ENCODE measurements at places on chromosomes 6 and 20.
A peak's percentile ranks its signal among the peaks of the same experiment; 100 is the strongest.

GRCh38 chr20:25361287-25361683, 29.4 kb downstream of the ABHD12 start:
- no peak overlapping the region for H3K4me3 ChIP-seq
- H3K27ac ChIP-seq: peak overlapping the region; percentile 81
- DNase-seq: peak; percentile 59
- H3K27me3 ChIP-seq: no peaks in the 10 kb centered on the region

DNA sequence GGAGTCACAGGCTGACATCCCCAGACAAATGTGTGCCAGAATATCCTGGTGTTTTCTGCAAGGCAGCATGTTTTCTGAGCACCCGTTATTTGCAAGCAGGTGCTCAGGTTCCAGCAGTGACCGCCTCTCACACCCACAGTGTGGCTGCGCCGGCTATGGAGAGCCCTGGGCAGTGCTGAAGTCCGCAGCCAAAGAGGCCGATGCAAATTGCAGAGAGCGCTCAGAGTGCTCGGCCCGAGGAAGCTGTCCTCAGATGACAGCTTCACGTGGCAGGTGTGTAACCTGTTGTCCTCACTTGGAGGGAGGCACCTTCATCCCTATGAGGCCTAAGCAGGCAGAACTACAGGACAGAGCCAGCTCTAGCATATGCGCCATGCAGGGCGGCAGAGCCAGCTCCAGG, 23.5 kb upstream of the MPC1 start:
- no peak overlapping the region for H3K4me3 ChIP-seq
- H3K27ac ChIP-seq: no peak overlapping the region
- peaks cover 7% of the 10 kb centered on the region for H3K4me1 ChIP-seq
- no peak for DNase-seq
- H3K36me3 ChIP-seq: no peaks in the 10 kb centered on the region

DNA sequence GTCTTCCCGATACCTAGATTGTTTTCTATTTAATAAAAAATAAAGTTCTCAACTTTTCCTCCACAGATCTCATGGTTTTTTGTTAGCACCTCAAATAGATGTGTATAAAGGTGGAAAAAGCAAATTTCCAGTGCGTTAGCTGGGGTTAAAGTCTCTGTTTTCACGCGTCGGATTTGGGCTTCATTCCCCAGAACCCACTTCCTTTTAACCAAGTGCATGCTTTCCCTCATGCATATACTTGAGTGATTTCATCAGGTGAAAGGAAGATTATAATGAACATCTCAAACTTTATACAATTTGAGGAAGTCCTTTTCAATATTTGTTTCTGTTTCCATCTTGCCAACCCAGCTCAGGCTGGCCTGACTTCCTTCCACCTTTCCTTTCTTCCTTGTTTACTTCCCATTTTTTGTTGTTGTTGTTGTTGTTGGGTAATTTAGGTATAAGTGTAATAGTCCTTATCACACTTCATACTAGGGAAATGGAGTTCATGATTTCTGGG, 43.9 kb upstream of the GGTLC1 start:
- H3K36me3 ChIP-seq: no peaks in the 10 kb centered on the region
- no peak overlapping the region for H3K4me3 ChIP-seq
- no peak overlapping the region for H3K27ac ChIP-seq
- no peaks in the 10 kb centered on the region for H3K4me1 ChIP-seq

- H3K4me3 ChIP-seq: no peak overlapping the region
- DNase-seq: no peak
- no peak overlapping the region for H3K27ac ChIP-seq
Measured at GRCh38 chr20:10385850-10386544, 48.0 kb downstream of the MKKS start.

GRCh38 chr6:30570740-30571074, 535 bp upstream of the ABCF1 start:
- peak overlapping the region; percentile 93 for H3K4me3 ChIP-seq
- H3K27me3 ChIP-seq: peaks cover 4% of the 10 kb centered on the region
- no peaks in the 10 kb centered on the region for H3K36me3 ChIP-seq
- H3K27ac ChIP-seq: peak overlapping the region; percentile 87
- peaks cover 55% of the 10 kb centered on the region for H3K4me1 ChIP-seq

- H3K27me3 ChIP-seq: no peaks in the 10 kb centered on the region
- H3K36me3 ChIP-seq: peaks cover 21% of the 10 kb centered on the region
- H3K27ac ChIP-seq: no peak overlapping the region
- DNase-seq: no peak
- H3K4me3 ChIP-seq: no peak overlapping the region
- peaks cover 74% of the 10 kb centered on the region for H3K4me1 ChIP-seq
Measured at GRCh38 chr6:144344646-144345045, 59.5 kb downstream of the UTRN start.

- H3K4me1 ChIP-seq: no peaks in the 10 kb centered on the region
- H3K36me3 ChIP-seq: no peaks in the 10 kb centered on the region
- no peak overlapping the region for H3K4me3 ChIP-seq
- H3K27me3 ChIP-seq: no peaks in the 10 kb centered on the region
Measured at GRCh38 chr6:51827580-51827979, 259.8 kb downstream of the PKHD1 start.

DNA sequence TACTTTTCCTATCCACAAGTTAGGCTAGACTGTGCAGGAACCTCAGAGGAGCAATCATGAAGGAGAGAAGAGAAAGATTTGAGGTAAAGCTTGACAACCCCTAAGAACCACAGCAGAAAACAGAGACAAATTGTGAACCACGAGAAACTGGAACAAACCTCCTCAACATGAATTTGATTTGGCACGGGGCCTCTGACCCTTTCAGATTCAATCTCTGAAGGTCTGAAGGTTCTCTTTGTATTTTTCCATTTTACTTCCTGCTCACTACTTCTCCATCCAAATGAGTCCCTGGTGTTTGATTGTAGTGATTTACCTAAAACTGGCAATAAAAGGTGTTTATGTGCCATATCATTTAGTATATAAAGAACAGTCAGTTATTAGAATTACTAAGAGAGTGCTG, 126.1 kb upstream of the STXBP5 start:
- no peak for DNase-seq
- H3K36me3 ChIP-seq: no peaks in the 10 kb centered on the region
- no peak overlapping the region for H3K4me3 ChIP-seq
- no peak overlapping the region for H3K27ac ChIP-seq
- peaks cover 5% of the 10 kb centered on the region for H3K4me1 ChIP-seq
- H3K27me3 ChIP-seq: peaks cover 3% of the 10 kb centered on the region

- peaks cover 23% of the 10 kb centered on the region for H3K4me1 ChIP-seq
- H3K27ac ChIP-seq: peak overlapping the region; percentile 37
- DNase-seq: no peak
- H3K4me3 ChIP-seq: no peak overlapping the region
Measured at GRCh38 chr6:7042056-7042653, 65.6 kb upstream of the RREB1 start.

- no peak overlapping the region for H3K27ac ChIP-seq
- peaks cover 2% of the 10 kb centered on the region for H3K27me3 ChIP-seq
- no peak overlapping the region for H3K4me3 ChIP-seq
- peaks cover 5% of the 10 kb centered on the region for H3K36me3 ChIP-seq
- H3K4me1 ChIP-seq: peaks cover 12% of the 10 kb centered on the region
- DNase-seq: no peak
Measured at GRCh38 chr20:62241506-62241905, 3.2 kb downstream of the OSBPL2 start.

GRCh38 chr6:31740397-31741223, 805 bp downstream of the MSH5 start:
- H3K36me3 ChIP-seq: peaks cover 16% of the 10 kb centered on the region
- peak overlapping the region; percentile 97 for H3K4me3 ChIP-seq
- no peaks in the 10 kb centered on the region for H3K27me3 ChIP-seq
- peak overlapping the region; percentile 86 for H3K27ac ChIP-seq

DNA sequence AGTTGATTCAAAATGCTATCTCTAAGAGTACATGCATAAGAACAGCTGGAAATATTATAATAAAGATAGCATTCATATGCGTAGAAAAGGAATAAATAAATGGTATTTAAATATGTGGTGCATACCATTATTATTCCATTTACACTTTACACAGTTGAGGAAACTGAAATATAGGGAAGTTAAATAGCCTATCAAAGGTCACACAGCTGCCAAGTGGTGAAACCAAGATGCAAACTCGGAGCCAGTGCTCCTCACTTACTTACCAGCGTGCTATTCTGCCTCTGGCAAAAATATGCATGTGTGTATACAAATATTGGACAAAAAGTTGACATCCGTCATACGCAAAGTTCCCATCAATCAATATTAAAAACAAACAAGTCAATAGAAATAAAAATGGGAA, 22.3 kb upstream of the ANKEF1 start:
- H3K27ac ChIP-seq: no peak overlapping the region
- H3K36me3 ChIP-seq: no peaks in the 10 kb centered on the region
- no peak for DNase-seq
- no peaks in the 10 kb centered on the region for H3K4me1 ChIP-seq
- H3K4me3 ChIP-seq: no peak overlapping the region
- H3K27me3 ChIP-seq: peaks cover 2% of the 10 kb centered on the region

DNA sequence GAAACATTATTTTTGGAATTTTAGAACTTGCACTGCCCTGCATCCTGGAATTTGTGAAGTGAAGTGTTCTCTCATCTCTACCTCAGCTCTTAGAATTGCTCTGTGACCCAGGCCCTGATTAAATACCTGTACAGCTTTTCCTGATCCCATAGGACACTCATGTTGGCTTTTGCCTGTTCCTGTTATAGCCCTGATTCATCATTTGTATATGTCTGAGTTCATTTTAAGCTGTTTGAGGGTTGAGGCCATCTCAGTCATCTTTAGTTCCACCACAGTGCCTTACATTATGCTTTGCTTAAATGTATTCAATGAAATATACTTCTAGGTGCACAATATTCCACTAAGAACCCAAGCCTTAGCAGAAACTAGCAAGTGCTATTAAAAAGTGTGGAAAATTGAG, 26.4 kb downstream of the ZFAND3 start:
- peak overlapping the region; percentile 20 for H3K27ac ChIP-seq
- H3K27me3 ChIP-seq: no peaks in the 10 kb centered on the region
- DNase-seq: no peak
- no peaks in the 10 kb centered on the region for H3K36me3 ChIP-seq
- peaks cover 40% of the 10 kb centered on the region for H3K4me1 ChIP-seq
- no peak overlapping the region for H3K4me3 ChIP-seq

DNA sequence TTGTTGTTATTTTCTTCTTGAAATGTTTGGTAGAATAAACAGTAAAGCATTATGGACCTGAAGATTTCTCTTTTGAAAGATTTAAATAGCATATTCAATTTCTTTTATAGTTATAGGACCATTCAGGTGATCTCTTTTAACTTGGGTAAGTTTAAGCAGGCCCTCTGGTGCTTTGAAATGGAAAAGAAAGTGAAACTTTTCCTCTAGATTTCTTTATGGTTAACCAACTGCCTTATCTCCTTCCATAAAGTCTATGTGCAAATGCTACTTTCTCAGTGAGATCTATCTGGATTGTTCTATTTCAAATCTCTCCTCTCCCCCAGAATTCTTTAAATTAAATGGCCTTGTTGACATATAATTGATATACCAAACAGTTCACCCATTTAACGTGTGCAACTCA, 54.0 kb downstream of the PHACTR2 start:
- H3K4me1 ChIP-seq: peaks cover 35% of the 10 kb centered on the region
- peaks cover 5% of the 10 kb centered on the region for H3K36me3 ChIP-seq
- no peak overlapping the region for H3K4me3 ChIP-seq

DNA sequence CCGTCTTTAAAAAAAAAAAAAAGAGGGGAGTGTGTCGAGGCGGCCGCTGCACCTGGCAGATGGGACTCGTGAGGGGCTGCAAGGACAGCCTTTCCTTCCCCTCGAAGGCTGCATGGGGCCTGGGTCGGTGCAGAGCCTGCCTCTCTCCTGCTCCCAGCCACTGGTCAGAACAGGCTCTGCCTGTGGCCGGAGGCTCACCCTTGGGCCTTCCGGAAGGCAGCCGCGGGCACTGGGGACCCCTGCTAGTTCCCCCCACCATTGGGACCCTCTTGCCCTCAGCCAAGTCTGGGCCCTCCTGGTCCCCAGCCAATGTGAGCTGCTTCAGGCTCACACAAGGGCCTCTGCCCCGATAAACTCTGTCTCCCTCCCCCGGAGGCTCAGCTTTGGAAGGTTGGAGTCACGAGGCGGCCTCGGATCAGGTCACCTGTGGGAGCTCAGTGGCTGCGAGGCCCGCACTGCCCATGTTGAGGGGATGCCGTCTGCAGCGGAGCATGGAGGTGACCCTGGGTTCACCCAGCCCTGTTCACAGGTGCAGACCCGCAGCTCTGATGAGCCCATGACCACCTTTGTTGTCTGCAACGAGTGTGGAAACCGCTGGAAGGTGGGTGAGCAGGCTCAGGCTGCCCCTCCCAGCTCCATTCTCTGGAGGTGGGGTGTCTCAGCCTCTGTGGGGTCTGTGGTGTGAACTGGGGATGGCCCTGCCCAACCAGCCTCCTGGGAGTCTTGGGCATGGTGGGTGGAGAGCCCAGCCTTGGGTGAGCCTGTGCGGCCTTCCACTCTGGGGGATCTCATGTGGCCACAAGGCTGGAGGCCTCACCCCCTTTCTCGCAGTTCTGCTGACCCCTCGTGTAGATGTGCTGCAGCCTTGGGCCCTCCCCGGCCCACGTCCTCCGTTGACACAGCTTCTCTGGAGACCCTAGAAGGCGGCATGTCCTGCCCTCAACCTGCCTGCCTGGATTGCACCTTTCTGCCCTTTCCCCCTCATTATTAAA, 7.7 kb downstream of the RGS19 start:
- H3K36me3 ChIP-seq: no peaks in the 10 kb centered on the region
- H3K27ac ChIP-seq: no peak overlapping the region
- DNase-seq: no peak
- no peak overlapping the region for H3K4me3 ChIP-seq
- no peaks in the 10 kb centered on the region for H3K27me3 ChIP-seq

DNA sequence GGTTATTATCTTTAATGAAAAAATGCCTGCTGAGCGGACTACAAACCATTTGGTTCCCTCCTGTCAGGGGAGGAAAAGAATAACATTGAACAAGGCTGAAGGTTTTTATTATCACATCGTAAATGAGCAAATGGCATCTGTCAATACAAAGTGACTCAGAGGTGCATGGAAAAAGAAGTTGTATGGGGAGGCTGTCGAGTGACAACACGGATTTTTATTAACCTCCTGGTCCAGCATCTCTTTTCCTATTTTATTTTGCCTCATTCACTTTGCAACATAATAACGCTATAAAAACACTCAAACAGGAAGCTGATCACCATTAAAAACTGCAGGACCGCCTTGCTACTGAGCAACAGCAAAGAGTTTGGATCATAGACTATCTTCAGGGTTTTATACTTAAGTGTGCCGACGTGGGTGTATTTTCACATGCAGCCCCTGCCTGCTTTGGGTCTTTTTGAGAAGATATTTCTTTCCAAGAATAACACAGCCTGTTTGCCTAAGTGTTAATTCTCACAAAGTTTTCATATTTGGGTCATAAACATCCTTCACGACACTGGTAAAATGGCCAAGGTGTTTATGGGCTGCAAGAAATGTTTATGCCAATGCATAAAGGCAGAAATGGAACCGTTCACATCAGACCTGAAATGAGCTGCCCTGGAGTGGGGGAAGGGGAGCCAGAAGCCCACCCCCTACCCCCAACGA, 132.1 kb upstream of the SALL4 start:
- H3K36me3 ChIP-seq: no peaks in the 10 kb centered on the region
- no peak overlapping the region for H3K27ac ChIP-seq
- H3K27me3 ChIP-seq: peaks cover 3% of the 10 kb centered on the region
- H3K4me3 ChIP-seq: no peak overlapping the region

- H3K27me3 ChIP-seq: no peaks in the 10 kb centered on the region
- peaks cover 29% of the 10 kb centered on the region for H3K36me3 ChIP-seq
- no peak overlapping the region for H3K4me3 ChIP-seq
- no peaks in the 10 kb centered on the region for H3K4me1 ChIP-seq
Measured at GRCh38 chr6:89689732-89690131, 51.2 kb upstream of the LYRM2 start.

All from HFFc6 (cell line).